Fibroblast of skin of back (primary cell): ENCODE measurements at places on chromosomes 3 and 15.

DNA sequence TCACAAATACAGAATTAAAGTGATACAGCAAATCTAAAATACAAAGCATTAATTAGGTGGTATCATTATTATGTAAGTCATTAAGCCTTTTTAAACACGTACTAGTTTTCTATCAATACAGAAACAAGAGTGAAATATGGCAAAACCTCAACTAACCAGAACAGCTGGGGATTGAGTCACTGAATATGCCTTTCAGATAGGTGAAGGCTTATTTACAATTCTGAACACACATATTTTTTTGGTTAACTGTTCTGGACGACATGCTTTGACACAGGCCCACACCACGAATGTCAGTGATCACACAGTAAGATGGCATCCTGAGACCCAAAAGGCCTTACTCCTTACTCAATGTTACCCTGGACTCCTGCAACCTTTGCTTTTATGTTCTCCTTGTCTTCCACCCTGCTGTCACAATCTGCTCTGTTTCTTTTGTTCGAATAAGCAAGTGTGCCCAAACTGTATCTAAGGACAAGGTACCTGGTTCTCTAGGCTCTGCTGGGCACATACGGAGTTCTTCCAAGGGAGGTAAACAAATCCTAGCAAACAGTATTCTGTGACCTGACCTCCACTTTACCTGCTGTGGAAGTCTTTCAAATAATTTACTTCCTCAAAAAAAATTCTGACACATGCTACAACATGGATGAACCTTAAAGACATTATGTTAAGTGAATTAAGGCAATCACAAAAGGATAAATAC is 7.0 kb downstream of the SFMBT1 start:
- no peak for DNase-seq

GRCh38 chr3:100999160-100999559 is 5.9 kb upstream of the ABI3BP start:
- no peak for DNase-seq

GRCh38 chr3:133663569-133664313 is 2.0 kb upstream of the TOPBP1 start:
- peak; percentile 63 for DNase-seq

DNA sequence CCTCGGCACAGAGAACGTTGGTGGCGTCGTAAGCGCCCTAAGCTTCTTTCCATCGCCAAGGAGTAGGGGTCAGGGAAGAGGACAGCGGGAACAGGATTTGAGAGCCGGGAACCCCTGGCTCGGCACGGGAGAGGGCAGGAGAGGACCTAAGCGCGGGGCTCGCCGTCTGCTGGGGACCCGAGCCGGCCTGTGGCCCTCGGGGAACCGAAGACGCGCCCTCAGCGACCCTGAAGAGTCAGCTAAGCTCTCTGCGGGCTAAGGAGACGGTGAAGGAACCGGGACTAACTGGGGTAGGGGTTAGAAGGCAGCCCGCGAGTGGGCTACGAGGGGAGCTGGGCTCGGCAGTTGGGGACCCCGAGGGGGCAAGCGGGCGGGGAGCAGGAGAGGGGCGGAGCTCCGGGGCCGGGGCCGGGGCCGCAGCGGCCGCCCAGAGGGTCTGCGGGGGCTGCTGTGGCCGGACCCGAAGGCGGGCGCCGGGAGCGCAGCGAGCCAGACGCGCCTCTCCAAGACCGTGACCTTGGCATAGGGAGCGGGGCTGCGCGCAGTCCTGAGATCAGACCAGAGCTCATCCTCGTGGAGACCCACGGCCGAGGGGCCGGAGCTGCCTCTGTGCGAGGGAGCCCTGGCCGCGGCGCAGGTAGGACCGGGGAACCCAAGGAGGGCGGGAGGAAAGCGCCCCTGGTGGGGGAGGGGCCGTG is 574 bp downstream of the CASR start:
- no peak for DNase-seq

- DNase-seq: no peak
Observed at GRCh38 chr3:177824841-177825240, 627.6 kb upstream of the TBL1XR1 start.

- DNase-seq: peak; percentile 67
Observed at GRCh38 chr15:87743562-87743961, 513.0 kb downstream of the NTRK3 start.

GRCh38 chr15:41013691-41014414 is 60.6 kb downstream of the CHAC1 start:
- no peak for DNase-seq

DNA sequence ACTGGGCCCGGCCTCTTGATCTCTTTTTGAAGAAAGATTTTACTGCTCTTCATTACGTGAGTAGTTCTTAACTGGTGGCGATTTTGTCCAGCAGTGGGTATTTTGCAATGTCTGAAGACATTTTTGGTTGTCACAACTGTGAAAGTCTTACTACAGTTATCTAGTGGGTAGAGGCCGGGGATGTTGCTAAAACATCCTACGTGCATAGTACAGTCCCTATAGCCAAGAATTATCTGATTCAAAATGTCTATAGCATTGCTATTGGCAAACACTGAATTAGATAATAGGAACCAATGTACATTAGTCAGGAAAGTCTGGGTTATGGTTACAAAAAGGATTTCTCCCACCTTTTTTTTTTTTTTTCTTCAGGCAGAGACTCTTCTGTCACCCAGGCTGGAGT is 38.1 kb downstream of the FOXL2 start:
- no peak for DNase-seq

DNA sequence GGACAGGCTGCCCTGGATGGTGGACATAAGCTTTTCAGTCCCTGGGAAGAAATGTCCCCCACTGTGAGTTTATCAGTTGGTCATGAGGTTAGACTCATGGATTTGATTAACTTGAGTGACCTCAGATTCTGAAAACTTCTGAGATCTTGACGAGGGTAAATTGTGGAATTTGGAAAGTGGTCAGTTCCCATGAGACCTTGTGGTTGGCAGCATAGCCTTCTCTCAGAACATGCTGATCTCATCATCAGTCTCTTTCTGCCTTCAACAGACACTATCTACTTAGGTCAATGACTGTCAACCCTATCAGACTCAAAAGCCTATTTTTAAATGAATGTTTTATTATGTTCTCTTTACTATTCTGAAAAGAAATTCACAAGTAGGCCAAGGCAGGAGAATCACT is 45.6 kb upstream of the NDUFB4 start:
- DNase-seq: peak; percentile 79

GRCh38 chr15:83199288-83199687 is 8.3 kb downstream of the HDGFL3 start:
- no peak for DNase-seq

DNA sequence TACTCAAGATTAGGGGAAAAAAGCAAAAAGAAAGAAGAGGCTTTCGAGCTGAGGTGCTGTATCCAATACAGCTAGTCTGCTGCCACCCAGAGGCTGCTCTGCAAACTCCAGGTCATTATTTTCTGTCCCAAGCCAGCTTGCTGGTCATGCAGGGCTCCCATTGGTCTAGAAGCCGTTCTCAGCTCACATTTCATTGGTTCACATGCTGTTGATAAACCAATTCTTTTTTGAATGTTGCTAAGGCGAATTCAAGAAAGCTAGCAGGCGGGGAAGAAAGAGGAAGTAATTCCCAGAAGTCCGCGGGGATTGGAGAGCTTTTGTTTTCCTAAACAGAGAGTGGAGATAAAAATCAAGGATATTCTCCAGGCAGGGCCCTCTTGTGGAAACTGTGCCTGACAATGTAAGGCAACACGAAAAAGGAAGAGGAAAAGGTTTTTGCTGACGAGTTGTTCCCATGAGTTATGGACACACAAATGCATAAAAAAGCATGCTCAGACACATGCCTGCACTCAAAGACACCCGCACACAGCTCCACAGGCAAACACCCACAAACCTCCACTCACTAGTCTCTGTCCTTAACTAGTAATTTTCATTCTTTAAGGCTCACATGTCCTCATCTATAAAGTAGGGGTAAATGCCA is 33.4 kb downstream of the FSTL1 start:
- peak; percentile 98 for DNase-seq

DNA sequence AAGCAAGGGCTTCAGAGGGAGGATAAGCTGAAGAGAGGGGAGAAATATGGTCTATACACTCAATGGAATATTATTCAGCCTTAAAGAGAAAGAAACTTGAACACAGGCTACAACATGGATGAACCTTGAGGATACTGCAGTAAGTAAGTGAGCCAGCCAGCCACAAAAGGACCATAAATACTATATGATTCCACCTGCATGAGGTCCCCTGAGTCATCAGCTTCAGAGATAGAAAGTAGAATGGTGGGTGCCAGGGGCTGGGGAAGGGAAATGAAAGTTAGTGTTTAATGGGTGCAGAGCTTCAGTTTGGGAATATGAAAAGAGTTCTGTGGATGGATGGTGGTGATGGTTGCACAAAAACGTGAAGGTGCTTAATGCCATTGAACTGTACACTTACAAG is 68.4 kb upstream of the SEC13 start:
- no peak for DNase-seq

- no peak for DNase-seq
Observed at GRCh38 chr3:44041726-44042125, 200.0 kb upstream of the TOPAZ1 start.

DNA sequence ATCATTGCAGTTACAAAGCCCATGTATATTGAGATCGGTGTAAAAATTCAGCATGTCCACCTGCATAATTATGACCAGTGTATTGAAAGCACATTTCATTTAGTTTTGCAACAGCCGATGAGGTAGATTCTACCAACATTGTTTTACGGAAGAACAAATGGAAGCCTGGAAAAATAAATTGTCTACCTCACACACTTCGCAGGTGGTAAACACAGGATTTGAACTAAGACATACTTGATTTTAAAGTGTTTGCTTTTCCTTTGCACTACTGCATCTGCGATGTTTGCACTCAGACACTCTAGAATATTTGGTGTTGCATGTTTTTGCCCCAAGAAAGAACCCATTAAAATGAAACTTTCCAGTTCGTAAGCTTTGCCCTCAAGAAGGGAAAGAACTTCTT is 148.4 kb downstream of the PGPEP1L start:
- DNase-seq: no peak

- DNase-seq: no peak
Observed at GRCh38 chr3:168495932-168496331, 400.2 kb upstream of the GOLIM4 start.

- peak; percentile 20 for DNase-seq
Observed at GRCh38 chr3:3038201-3038991, 71.8 kb downstream of the IL5RA start.

DNA sequence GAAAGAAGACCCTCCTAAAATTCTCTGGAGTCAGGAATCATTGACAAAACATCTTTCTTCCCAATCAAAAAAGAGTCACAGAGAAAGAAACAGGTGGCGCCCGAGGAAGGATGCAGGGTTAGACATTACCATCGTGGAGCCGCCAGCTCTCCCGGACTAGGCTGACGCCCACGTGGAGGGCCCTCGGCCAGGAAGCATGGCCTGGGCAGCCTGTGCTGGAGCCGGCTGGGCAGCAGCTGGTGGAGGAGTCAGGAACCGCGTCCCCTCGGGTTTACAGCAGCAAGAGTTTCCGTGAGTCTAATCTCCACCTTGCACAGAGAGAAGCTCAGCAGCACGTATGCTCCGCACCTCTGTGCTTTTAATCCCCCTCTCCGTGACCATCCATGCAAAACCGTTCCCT is 533.7 kb upstream of the ATP11B start:
- no peak for DNase-seq

- no peak for DNase-seq
Observed at GRCh38 chr15:29516929-29517328, 247.3 kb upstream of the NSMCE3 start.

- no peak for DNase-seq
Observed at GRCh38 chr3:197300361-197300760, 1.9 kb upstream of the DLG1 start.

DNA sequence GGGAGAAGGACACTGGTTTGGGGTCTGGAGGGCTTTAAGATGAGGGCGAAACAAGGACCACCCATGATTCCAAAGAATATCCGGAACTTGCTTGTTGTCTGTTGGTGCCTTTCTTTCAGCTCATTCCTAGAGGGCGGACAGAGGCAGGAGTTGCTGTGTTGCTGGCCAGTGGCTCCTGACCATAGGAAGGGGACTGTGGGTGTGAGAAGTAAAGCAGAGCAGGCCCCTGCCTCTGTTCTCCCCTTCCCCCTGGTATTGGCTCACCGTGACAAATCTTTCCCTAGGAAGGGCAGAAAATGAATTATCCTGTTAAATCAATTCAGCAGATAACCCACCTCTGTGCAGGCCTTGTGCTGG is 89.1 kb downstream of the LIPC start:
- DNase-seq: no peak

DNA sequence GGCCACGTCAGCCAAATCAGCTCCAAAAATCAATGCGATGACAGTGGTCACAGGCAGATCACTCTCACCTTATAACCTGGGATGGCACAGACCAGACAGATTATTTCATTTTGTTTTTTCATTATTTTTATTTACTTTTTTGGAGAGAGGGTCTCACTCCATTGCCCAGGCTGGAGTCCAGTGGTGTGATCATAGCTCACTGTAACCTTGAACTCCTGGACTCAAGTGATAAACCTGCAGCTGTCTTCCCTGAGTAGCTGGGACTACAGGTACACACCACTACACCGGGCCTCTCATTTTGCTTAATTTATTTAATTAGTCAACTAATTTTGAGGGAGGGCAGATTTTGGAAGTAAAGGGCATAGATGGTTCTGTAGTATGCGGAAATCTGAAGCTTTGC is 51.2 kb upstream of the ICE2 start:
- no peak for DNase-seq

GRCh38 chr3:46369151-46369550 is 1.6 kb upstream of the CCR5 start:
- no peak for DNase-seq

DNA sequence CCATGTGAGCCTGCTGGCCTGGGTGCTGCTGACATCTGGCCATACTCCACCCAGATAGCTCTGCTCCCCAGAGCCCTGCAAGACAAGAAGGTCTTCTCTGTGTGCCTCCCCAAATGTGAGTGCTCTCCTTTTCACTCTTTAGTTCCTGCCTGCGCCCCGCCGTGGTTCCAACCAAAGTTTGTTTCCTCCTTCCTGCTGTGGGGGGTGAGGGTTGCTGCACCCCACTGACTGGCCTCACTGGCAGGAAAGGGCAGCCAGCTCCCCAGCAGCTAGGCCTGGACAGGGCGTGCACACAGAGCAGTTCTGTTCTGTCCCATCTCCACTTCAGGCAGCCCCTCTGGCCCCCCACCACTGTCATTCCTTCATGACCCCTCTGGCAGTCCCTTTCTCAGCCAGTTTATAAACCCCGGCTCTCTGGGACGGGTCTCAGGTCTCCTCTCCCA is 5.4 kb upstream of the CCDC174 start:
- DNase-seq: no peak

GRCh38 chr15:88986949-88987590 is 73.9 kb upstream of the MFGE8 start:
- no peak for DNase-seq

- DNase-seq: peak; percentile 23
Observed at GRCh38 chr15:48265135-48265534, 59.0 kb downstream of the SLC12A1 start.
